ENCODE measurements at places on chromosomes 11 and 22.

- peak; percentile 34 for DNase-seq
Observed at GRCh38 chr11:2293984-2294925, 7.5 kb downstream of the C11orf21 start.

DNA sequence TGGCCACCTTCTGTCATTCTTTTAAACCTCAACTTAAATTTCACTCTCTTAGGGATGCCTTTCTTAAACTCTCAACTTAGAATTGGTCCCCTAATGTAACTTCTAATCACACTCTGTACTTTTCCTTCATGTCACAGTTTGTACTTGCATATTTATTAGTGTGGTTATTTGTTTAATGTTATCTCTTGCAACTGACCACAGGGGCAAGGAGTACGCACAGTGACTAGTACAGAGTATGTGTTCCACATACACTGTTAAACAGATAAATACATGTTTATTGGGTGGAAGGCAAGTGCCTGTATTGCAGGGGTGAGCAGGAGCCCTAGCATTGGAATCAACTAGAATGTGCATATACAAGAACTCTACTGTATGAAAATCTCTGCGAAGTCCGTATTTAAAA lies 554.0 kb downstream of the INSC start:
- DNase-seq = no peak

DNA sequence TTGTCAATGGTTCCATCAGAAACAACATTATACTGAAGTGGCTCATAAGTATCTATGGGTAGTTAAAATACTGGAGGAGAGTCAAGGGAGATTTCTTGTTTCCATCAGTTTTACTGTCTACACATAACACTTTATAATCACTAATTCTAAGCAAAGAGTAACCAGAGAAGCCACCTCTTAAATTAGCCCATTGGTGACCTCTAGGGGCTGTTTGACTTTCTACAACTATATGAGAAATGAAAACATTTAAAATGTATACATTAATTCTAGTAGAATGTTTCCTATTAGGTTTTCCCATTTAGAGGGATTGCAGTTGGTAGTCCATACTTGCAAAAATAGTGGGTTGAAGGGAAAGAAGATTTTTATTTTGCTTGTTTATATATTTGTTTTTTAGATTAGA lies 504.3 kb downstream of the FAM181B start:
- DNase-seq = no peak

GRCh38 chr22:37037669-37038068 lies 13.9 kb upstream of the KCTD17 start:
- no peak for DNase-seq
